ENCODE measurements at places on chromosomes 7 and 10. TPM values are rescaled to one million over a fixed set of nuclear protein-coding genes. Genes with fewer than 3 reads are reported as not detected.

DNMBP gene
- 7.9 TPM for polyA plus RNA-seq

- DNase-seq = no peak
Measured at GRCh38 chr10:18136073-18136791, 4.0 kb upstream of the CACNB2 start.

- DNase-seq = peak; percentile 24
Measured at GRCh38 chr7:22563032-22563501, 63.1 kb upstream of the STEAP1B start.

DNA sequence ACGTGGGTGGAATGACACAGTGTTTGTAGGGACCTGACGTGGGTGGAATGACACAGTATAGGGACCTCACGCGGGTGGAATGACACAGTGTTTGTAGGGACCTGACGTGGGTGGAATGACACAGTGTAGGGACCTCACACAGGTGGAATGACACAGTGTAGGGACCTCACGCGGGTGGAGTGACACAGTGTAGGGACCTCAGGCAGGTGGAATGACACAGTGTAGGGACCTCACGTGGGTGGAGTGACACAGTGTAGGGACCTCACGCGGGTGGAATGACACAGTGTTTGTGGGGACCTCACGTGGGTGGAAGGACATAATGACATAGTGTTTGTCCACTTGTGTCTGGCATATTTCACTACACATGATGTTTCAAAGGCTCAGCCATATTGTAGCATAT is 19.3 kb downstream of the PPP2R2D start:
- DNase-seq = no peak

DNA sequence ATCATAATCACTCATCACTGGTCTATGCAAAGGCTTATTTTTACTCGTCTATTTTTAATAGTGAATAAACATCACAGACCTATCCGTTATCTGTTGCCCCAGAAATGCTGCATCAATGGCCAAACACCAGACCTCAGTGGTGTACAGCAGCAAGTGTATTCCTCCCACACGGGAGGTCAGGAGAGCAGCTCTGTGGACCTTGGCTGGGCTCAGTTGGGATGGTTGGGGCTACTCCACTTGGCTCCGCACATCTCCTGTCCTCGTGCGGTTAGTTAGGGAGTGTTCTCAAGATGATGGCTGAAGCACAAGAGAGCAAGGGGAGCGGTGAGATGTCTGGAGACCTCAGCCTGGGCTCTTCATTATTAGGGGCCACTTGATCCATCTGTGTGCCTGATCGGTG is 2.0 kb downstream of the AKR1E2 start:
- DNase-seq = no peak

- no peak for DNase-seq
Measured at GRCh38 chr10:52703451-52703850, 69.1 kb downstream of the MBL2 start.

HOXA10 gene
- polyA plus RNA-seq = not detected

- DNase-seq = no peak
Measured at GRCh38 chr7:91784469-91784868, 96.0 kb downstream of the MTERF1 start.

Data from naive B cell (primary cell).